Stimulated activated CD4-positive, alpha-beta T cell treated with anti-CD3 and anti-CD28 coated beads, Interleukin-2, amount 100 ng/mL, for 4 hours (primary cell): ENCODE measurements at places on chromosomes 1 and 21.
A peak's percentile ranks its signal among the peaks of the same experiment; 100 is the strongest.

DNA sequence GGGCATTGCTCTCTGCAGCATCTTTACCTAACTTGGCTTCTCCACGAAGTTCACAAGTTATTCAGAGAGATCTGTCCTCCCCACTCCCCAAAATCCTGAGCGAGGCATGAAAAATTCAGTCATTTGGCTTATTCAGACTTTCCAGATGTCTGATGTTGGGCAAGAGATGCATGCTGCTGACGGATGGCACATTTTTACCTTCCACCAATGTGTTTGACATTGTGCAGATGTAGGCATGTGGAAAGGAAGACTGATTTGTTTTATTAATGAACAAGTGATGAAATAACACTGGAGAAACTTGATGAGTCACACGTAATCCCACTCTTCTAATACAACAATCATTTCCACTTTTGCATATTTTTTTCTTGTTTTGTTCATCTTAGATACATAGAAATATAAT, 86.7 kb downstream of the C1orf94 start:
- DNase-seq: no peak

DNA sequence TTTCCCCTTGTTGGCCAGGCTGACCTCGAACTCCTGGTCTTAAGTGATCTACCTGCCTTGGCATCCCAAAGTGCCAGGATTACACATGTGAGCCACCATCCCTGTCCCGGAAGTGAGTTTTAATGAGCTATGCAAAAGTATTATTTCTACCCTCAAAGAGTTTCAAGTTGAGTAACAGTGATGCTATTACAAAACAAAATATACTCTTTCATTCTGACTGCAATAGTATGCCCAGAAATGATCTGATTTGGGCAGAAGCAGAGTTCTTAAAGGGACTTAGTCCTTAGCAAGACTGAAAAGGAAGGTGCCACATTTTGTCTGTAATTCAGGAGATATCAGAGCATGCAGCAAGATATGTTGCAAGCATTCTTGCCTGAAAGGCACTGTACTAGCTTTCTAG, 375.4 kb downstream of the NUF2 start:
- no peak for DNase-seq

DNA sequence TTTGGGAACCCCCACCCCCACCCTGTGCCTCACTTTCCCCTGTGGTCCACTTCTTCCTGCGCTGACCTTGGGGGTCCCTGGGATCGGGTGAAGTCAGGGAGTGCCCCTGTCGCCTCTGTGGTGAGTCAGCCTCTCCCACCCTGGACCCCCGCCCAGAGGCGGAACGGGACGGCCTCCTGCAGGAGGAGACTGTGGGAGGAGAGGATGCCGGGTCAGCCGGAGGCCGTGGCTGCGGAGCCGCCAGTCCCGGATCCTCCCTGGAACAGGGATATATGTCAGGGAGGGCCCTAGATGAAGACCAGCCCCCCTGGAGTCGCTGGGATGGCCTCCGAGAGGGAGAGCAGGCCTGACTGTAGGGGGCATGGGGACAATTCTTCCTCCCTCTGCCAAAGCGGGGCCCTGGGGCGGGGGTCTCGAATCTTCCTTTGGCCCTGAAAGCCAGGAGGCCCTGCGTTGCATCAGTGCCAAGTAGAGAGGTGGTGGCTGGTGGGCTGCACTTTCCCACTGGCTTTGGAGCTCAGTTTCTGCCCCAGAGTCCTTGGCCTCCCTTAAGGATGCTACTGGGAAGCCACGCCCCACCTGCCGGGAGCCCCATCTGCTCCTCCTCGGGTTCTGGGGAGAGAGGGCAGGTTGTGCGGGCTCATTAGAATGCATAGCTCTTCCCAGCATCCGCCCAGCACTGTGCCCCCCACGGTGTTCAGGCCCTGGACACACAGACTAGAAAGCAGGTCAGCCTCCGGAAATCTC, 930 bp downstream of the ARHGEF10L start:
- no peak for DNase-seq

- DNase-seq: no peak
These were observed 85.2 kb upstream of the ABCD3 start for GRCh38 chr1:94332952-94333351.

DNA sequence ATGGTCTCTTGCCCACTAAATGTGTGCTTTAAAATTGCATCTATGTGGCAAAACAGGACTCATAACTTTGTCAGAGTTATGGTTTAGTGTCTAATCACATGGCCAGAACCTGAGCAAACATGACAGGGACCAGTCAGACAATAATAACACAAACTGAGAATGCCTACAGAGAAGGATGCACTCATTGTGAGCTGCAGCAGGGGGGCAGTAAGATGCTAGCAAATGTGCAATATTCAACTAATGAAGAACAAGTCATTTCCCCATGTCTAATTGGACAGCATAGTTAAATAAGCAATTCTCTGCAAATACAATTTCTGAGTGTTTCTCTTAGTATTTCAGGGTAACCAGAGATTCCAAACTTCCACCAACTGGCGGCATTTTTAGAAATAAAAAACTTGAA, 30.8 kb downstream of the SPAG17 start:
- DNase-seq: no peak

DNA sequence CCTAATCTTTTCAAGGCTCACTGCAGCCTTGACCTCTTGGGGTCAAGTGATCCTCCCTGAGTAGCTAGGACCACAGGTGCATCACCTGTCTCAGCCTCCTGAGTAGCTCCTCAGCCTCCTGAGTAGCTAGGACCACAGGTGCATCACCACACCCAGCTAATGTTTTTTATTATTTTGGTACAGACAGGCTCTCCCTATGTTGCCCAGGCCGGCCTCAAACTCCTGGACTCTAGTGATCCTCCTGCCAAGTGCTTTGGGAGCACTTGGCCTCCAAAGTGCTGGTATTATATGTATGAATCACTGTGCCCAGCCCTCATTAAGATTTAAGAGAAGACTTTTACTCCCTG, 58.5 kb upstream of the S1PR1 start:
- peak; percentile 14 for DNase-seq
